Dermis lymphatic vessel endothelial cell (primary cell): ENCODE measurements at places on chromosomes 3 and 15. TPM values are rescaled to one million over a fixed set of nuclear protein-coding genes. Genes with fewer than 3 reads are reported as not detected.

The KNG1 gene
- total RNA-seq: not detected in 2 replicates

The RBPMS2 gene
- 0.09 and 0.11 TPM in 2 replicates for total RNA-seq

The ADAMTS7 gene
- 3.4 and 6.6 TPM in 2 replicates for total RNA-seq

The CCR8 gene
- not detected in 2 replicates for total RNA-seq

The CACNA2D2 gene
- total RNA-seq: under 0.01 TPM in 1 of 2 replicates, not detected in the other

The ZPLD1 gene
- total RNA-seq: under 0.01 TPM in 1 of 2 replicates, not detected in the other

The FETUB gene
- total RNA-seq: not detected in 2 replicates

The EFHB gene
- 0.22 and 0.34 TPM in 2 replicates for total RNA-seq

The ATP13A5 gene
- total RNA-seq: not detected in 2 replicates

The FSIP1 gene
- total RNA-seq: 0.43 and 0.69 TPM in 2 replicates

The WDR93 gene
- total RNA-seq: not detected in 2 replicates

The ADGRG7 gene
- total RNA-seq: not detected in 2 replicates

The CXCR6 gene
- total RNA-seq: 0.09 TPM in 1 of 2 replicates, not detected in the other

The MB21D2 gene
- 2.2 and 2.4 TPM in 2 replicates for total RNA-seq

The SLC28A1 gene
- total RNA-seq: not detected in 2 replicates

The PAQR9 gene
- total RNA-seq: not detected in 2 replicates

The LYZL4 gene
- not detected in 2 replicates for total RNA-seq

The TMC3 gene
- not detected in 2 replicates for total RNA-seq

The CYP1A1 gene
- 47.1 and 65.0 TPM in 2 replicates for total RNA-seq

The MME gene
- 0.69 and 1.1 TPM in 2 replicates for total RNA-seq

The UBAP1L gene
- 3.1 and 11.8 TPM in 2 replicates for total RNA-seq

The PPP1R14D gene
- not detected in 2 replicates for total RNA-seq

The STXBP5L gene
- total RNA-seq: not detected in 2 replicates

The CHDH gene
- total RNA-seq: under 0.01 and 0.11 TPM in 2 replicates

The RTP1 gene
- total RNA-seq: not detected in 2 replicates

The MRAS gene
- total RNA-seq: 4.9 and 6.6 TPM in 2 replicates

The CYP1A2 gene
- not detected in 2 replicates for total RNA-seq

The NR1I2 gene
- total RNA-seq: not detected in 2 replicates

The TRPM1 gene
- 0.11 TPM in 1 of 2 replicates, not detected in the other for total RNA-seq

The EIF4G1 gene
- total RNA-seq: 207 TPM in 2 replicates

The GRK7 gene
- not detected in 2 replicates for total RNA-seq

The KCNAB1 gene
- total RNA-seq: under 0.01 TPM in 1 of 2 replicates, not detected in the other

The KCNMB2 gene
- not detected in 2 replicates for total RNA-seq

The MOBP gene
- total RNA-seq: under 0.01 TPM in 1 of 2 replicates, not detected in the other

The AKAP13 gene
- total RNA-seq: 69.0 and 94.2 TPM in 2 replicates

The PP2D1 gene
- total RNA-seq: not detected in 2 replicates

The GOLGA8M gene
- 1.2 and 4.4 TPM in 2 replicates for total RNA-seq
